Ecto neural progenitor cell (in vitro differentiated cells): ENCODE measurements at places on chromosomes 12 and 14.

DNA sequence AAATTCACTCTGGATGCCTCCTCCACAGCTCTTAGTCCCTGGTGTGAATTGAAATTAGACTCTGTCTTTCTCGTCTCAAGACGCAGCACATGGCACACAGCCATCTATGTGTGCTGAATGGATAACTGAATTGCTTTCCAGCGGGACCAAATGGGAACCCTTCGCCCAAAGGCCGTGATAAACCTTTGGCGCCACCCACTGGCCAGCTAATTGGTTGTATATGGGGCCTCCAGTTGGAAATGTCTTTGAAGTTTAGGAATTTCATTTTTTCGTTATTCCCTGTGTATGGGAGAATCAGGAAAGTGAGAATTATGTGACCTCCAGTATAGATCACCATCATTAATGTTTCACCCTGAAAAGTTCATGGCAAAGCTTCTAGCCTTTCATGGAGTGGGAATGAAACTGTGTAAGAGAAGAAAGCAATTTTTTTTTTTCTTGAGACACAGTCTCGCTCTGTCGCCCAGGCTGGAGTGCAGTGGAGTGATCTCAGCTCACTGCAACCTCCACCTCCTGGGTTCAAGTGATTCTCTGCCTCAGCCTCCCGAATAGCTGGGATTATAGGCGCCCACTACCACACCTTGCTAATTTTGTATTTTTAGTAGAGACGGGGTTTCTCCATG, 9.8 kb upstream of the HSP90AA1 start:
- DNase-seq = peak; percentile 84

DNA sequence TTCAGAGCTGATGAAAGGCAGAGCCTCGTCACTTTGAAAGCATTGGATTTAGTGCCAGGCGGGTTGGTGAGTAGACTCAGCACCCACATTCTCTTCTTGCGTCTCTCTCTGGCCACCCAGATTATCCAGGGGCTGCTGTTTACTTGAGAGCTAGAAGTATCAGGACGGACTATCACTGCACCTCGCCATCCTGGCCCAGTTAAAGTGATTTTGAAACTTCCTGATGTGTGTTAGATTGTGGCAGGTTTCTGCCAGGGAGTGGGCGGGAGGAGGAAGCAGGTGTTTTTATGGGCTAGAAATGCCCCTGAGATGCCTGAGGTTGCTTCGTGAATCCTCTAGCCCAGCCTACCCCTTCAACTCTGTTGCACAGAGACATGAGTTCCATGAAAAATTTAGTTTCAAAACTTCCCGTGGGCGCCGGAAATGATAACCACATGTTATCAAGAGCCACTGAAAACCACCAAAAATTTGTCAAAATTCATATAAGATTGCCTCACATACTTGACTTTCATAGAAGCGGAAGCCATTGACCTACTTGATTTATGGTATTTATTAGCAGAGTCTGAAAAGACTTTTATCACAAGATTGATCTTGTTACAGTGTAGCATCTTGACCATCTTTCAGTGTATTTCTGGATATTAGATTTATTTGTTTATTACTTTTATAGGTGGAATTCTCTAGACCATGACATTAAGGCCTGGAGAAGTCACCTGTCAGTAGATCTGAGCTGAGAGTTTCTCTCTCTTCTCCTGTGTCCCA, 466.0 kb downstream of the RAD51B start:
- no peak for DNase-seq

GRCh38 chr14:34014936-34015335, 64.1 kb upstream of the EGLN3 start:
- DNase-seq = no peak

GRCh38 chr14:95003099-95003960, 154.0 kb downstream of the DICER1 start:
- no peak for DNase-seq

DNA sequence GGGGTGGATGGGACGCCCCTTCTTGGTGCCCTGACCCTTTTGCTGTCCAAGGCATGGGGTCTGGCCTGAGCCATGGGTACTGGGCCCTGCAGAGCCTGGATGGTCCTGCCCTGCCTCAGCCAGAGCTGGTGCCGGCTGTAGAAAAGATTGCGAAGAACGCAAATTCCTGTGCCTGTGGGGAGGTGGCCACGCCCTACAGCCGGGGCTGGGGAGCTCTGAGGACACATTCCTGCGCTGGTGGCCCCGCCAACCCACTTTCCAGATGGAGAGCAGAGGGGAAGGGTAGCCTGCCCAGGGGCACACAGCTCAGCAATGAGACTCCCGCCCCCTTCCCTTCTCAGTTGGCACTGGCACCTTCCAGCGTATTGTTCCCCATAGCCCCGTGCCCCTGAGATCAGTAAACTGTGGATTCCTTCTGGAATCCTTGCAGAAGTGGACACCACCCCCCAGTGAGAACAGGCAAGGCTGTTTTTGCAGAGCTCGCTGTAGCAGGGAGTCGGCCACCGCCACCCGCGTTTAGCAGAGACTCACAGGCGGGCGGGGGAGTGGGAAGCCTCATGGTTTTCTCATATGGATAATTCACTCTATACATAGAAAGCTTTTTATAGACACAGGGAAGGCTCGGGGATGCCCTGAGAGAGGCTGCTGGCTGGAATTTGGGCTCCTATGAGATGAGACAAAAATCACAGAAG, 8.6 kb downstream of the INF2 start:
- no peak for DNase-seq
